ENCODE measurements at places on chromosomes 7 and 10.
A peak's percentile ranks its signal among the peaks of the same experiment; 100 is the strongest.

DNA sequence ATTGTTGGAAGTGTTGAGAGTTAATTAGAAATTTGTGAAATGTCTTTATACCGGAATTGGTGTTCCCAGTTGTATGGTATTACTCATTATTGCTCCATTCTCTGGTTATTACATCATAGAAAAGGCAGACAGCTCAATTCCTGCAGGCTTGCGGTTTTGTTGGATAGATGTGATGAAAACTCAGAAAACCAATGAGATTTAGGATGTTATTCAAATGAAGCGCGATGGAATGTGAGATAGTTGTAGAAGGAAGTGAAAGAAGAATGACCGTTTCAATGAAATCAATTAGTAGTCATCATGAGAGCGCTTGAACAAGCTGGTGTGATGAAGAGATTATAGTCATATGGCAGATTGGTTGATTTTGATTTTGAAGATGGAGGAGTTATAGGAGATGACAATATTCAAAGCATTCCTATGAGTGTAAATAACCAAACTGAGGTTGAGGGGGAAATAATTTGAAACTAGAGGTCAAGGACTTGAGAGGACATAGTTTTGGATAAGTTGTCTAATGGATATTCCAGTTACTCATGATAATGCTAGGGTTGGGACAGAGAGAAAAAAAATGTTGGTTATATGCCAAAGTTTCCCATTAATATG lies 991.5 kb downstream of the NRG3 start:
- DNase-seq = peak; percentile 9

- no peak for DNase-seq
Measured at GRCh38 chr10:29947701-29948060, 111.7 kb downstream of the JCAD start.

DNA sequence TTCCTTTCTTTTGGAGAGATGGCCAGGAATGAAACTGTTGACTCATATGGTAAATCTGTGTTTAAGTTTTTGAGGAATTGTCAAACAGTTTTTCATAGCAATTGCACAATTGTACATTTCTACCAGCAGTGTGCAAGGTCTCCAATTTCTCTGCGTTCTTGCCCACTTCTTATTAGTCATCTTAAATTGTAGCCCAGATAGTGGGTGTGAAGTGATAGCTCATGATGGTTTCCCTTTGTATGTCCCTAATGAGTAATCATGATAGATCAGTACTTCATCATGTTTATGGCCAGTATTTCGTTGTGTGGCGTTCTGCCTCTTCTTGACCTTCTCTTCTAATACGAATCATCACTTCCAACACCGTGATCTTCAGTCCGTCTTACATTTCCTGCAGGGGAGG lies 136.3 kb downstream of the DOCK1 start:
- peak; percentile 34 for DNase-seq

DNA sequence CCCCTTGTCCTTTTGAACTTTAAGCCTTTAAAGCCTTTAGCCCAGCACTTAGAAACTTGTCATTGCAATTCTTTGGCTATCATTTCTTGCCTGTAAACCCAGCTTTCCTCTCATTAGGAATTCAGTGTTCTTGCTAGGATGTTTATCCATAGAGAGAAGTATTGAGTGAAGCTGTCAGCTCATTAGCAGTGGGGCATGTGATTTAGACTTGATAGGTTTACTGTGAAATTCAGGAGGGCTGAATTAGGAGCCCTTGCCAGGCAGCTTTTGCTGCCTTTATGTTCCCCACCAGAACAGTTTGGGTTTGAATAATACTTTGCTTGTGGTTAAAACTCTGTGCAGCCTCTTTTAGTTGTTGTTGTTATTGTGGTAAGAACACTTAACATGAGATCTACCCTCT lies 39.5 kb downstream of the LHFPL3 start:
- no peak for DNase-seq

DNA sequence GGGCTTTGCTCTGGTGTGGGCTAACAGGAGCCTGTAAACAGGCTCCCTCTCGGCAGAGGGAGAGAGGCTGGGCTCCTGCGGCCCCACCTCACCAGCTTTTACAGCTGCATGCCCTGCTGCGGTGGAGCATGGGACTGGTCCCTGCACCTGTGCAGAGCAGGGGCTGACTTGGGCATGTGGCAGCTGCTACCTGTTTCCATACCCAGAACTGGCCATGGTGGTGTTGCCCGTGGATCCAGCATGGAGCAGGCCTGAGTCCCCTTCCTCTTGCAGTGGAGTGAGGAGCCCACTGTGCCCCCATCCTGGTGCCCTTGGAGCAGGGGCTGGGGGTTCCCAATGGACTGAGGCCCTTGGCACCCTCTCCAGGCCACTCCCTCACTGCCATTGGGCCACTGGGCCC lies 91.9 kb upstream of the MGMT start:
- DNase-seq = no peak

- no peak for DNase-seq
Measured at GRCh38 chr7:81883801-81884393, 114.0 kb upstream of the HGF start.

- DNase-seq = no peak
Measured at GRCh38 chr7:26375726-26376174, 84.1 kb downstream of the SNX10 start.

- no peak for DNase-seq
Measured at GRCh38 chr7:102220229-102220850, 66.3 kb upstream of the SH2B2 start.

GRCh38 chr7:94305836-94306235 lies 88.9 kb upstream of the COL1A2 start:
- DNase-seq = no peak

DNA sequence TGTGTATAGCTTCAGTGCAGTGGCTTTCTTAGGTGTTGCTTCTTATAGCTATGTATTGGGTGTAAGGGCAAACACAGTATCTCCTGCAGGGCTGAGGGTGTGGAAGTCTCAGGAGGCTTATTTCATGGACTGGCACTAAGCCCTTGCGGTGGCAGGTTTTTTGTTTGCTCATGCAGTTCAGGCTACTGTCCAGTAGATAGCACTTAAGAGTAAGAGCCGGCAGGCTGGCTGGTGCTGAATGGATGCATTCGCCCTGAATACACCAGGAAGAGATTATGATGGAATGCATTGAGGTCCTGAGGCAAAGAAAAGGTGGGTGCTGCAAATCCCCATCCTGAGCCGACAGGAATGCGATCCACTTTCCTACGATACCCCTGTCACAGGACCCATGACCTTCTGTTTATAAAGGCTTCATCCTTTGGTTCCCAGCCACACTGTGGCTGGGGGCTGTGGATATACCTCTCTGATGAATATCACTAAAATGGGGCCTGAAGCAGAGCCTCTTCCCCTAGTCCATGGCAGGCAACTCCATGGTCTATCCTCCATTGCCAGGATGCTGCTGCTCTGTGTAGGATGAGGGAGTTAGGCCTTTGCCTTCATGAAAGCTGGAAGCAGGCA lies 44.9 kb downstream of the ANXA8 start:
- peak; percentile 65 for DNase-seq
